ENCODE measurements at places on chromosomes 1 and 21. TPM values are rescaled to one million over a fixed set of nuclear protein-coding genes. Genes with fewer than 3 reads are reported as not detected.

- DNase-seq = no peak
Measured at GRCh38 chr1:240435996-240436566, 175.9 kb downstream of the GREM2 start.

DNA sequence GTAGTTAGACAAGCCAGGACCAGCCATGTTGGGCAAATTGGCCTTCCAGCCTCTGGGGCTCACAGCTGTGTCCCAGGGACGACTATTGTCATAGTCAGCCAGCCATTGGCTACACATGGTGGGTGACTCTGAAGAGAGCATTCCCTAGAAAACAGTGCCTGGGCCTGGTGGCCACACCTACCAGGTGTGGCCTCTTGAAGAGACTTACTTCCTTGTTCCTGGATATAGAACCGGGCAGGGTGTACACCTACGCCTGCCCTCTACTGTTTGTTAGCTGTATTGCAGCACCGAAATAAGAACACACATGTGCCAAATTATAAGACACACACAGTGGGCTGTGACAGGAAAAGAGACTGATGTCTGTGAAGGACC lies 134.6 kb upstream of the ARHGEF16 start:
- no peak for DNase-seq

- DNase-seq = no peak
Measured at GRCh38 chr1:199109160-199109559, 470.3 kb downstream of the PTPRC start.

Gene RAB25
- polyA plus RNA-seq = 1.7 TPM

DNA sequence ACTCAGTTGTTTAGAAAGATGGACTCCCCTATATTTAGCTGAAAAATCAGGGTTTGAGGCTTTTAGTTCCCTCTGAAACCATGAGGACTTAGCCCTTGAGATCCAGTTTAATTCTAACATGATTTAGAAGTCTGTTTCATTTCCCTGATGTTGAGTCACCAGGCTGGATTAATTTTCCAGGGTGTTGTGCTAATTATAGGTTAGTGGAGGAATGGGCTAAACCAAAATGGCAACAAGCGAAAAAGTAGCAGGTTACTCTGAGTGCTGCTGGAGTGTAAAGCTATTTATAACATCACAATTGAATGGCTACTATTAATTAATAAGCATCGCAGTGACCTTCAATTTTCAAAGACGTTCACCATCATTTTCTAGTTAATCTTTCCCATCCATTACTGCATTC lies 15.5 kb upstream of the USP24 start:
- DNase-seq = no peak

Gene ADAMTSL4
- polyA plus RNA-seq = 18.3 TPM

Data from left renal pelvis (tissue), 4 donors.